ENCODE measurements at places on chromosomes 1 and 21. TPM values are rescaled to one million over a fixed set of nuclear protein-coding genes. Genes with fewer than 3 reads are reported as not detected.

DNA sequence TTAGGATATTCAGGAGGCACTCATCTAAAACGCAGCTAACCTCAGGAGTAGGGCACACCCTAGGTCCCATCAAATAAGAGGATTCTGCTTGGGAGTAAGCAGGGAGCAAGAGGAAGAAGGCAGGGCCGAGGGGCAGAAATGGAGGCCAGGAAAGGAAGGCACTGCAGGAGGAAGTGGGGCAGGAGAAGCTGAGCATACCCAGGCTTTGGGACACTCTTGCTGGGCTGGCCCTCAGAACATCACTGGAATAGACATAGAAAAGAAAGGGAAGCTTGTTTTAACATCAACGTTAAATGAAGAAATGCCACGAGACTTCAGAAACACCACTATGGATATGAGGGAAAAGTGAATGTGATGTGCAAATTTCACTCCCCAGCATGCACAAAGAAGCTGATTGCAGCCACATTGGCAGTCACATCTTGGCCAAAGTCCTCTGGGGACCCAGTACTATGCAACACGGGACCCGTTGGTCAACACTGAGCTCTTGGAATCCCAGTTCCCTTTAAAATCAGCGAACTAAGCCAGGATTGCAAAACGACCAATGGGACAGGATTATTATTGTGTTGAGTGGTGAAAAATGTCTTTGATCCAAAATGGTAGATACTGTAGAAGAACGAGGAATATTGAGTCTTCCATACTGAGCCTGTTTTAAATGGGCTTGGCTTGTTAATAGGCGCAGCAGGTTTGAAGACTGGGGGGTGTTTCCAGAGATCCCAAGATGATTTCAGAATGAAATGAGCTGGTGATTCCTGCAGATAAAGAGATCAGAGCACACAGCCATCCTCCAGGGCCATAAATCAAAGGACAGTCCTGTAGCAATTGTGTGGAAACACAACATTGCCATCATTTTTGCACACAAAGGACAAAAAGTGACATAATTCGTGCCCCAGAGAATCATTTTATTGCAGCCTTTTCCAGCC, 152.4 kb downstream of the TOMM20 start:
- H3K27ac ChIP-seq, result peak overlapping the region; percentile 65
- no peaks in the 10 kb centered on the region for H3K36me3 ChIP-seq
- H3K27me3 ChIP-seq, result no peaks in the 10 kb centered on the region

DNA sequence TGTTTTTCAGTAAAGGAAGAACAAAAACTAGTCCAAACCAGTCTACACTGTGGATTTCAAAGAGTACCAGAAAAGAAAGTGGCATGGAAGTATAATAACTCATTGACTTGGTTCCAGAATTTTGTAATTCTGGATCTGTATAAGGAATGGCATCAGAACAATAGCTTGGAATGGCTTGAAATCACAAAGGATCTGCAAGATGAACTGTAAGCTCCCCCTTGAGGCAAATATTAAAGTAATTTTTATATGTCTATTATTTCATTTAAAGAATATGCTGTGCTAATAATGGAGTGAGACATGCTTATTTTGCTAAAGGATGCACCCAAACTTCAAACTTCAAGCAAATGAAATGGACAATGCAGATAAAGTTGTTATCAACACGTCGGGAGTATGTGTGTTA, 21.3 kb downstream of the CHODL start:
- no peak for DNase-seq
- H3K4me1 ChIP-seq, result no peaks in the 10 kb centered on the region
- no peaks in the 10 kb centered on the region for H3K36me3 ChIP-seq
- H3K27ac ChIP-seq, result no peak overlapping the region
- no peak overlapping the region for H3K4me3 ChIP-seq

DNA sequence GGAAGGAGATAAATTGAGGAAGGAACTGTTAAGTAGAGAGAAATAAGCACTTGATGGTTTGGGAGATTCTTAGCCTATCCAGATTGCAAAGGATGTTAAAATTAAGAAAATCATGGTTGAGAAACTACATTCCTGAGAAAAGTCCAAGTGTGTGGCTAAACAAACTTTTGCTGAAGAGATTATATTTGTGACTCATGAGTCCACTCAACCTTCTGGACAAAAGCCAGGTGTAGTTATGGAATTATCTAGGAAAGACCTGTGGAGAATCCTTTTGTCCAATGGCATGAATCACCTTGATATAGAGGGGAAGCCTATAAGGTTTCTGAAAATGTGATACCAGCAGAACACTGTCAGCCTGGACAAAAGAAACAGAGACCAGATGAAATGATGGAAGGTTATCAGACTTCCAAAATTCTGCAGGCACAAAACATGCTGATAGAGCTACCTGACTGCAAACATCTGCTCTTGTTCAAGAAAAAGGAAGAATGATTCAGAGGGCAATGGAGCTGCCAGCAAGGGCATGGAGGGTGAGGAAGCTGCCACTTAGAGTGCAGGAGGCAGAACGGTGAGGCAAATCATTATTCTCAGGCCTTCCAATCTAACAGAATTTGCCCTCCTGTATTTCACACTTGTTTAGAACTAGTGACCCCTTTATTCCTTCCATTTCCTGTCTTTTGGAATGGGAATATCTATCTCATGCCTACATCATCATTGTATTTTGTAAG, 300.6 kb upstream of the PRMT6 start:
- no peaks in the 10 kb centered on the region for H3K4me1 ChIP-seq
- no peak for DNase-seq
- H3K36me3 ChIP-seq, result no peaks in the 10 kb centered on the region
- H3K27me3 ChIP-seq, result no peaks in the 10 kb centered on the region
- no peak overlapping the region for H3K4me3 ChIP-seq
- no peak overlapping the region for H3K27ac ChIP-seq

DNA sequence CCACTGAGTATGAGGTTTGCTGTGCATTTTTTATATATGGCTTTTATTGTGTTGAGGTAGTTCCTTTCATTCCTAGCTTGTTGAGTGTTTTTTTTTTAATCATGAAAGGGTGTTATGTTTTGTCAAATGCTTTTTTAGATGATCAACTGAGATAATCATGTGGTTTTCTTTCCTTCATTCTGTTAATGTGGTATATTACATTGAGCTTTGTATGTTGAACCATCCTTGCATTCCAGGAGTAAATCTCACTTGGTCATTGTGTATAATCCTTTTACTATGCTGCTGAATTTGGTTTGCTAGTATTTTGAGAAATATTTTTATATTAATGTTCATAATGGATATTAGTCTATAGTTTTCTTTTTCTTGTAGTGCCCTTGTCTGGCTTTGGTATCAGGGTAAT, 11.1 kb upstream of the ZBTB40 start:
- H3K4me3 ChIP-seq, result no peak overlapping the region
- no peak for DNase-seq
- no peaks in the 10 kb centered on the region for H3K27me3 ChIP-seq
- H3K27ac ChIP-seq, result no peak overlapping the region
- no peaks in the 10 kb centered on the region for H3K36me3 ChIP-seq

GRCh38 chr1:225652729-225653462, at the start of gene ENAH:
TSS of gene ENAH (minus strand) at chr1:225653123. CDS start at chr1:225652690, 433 bp downstream.
- no peaks in the 10 kb centered on the region for H3K27me3 ChIP-seq
- no peaks in the 10 kb centered on the region for H3K4me1 ChIP-seq
- peak within 1 kb of the TSS; percentile 95 for H3K4me3 ChIP-seq
- no peaks in the 10 kb centered on the region for H3K36me3 ChIP-seq

DNA sequence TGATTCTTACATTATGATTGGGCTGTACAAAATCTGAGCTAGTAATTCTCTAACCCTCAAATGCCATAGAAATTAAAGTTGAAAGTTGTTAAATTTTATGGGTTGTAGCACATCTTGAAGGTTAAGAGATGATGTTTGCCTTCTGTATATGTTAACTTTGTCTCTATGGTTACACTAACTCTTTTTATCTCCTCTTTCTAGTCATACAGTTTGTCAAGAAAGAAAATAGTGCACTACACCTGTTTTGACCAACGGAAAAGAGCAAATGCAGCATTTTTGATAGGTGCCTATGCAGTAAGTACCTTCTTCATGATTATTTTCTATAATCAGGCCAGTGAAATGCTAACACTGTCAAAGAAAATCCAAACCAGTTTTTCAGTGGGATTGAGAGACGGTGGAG, 38.2 kb downstream of the CDC14A start:
- no peak overlapping the region for H3K4me3 ChIP-seq
- no peak for DNase-seq
- no peaks in the 10 kb centered on the region for H3K36me3 ChIP-seq
- H3K27ac ChIP-seq, result no peak overlapping the region
- H3K27me3 ChIP-seq, result no peaks in the 10 kb centered on the region

DNA sequence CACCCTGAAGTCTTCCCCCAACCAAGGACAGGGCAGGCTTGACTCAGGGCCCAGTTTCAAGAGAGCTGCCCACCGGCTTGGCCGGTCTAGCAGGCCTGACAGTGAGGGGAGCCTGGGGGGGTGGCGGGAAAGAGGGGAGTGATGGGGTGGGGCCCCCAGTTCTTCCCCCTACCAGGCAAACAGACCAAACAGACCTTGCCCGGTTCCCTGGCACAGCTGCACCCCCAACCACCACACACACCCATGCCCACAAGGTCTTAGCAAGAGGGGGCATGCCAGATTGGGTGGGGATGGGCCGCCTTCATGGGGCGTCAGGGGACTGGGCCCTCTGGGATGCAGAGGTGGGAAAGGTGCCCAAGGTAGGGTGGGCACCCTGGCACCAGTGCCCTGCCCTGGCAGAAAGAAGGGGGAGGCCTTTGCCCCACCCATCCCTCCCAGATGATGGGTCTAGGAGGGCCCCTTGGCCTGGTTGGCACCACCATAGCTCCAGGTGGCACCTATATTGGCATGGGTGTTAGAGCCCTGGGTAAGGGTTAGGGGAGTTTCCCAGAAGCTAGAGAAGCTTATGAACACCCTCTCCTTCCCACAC, 8.9 kb downstream of the ZBTB7B start:
- no peak for DNase-seq
- H3K4me1 ChIP-seq, result peaks cover 28% of the 10 kb centered on the region
- peak overlapping the region; percentile 63 for H3K4me3 ChIP-seq
- H3K36me3 ChIP-seq, result no peaks in the 10 kb centered on the region
- no peaks in the 10 kb centered on the region for H3K27me3 ChIP-seq

DNA sequence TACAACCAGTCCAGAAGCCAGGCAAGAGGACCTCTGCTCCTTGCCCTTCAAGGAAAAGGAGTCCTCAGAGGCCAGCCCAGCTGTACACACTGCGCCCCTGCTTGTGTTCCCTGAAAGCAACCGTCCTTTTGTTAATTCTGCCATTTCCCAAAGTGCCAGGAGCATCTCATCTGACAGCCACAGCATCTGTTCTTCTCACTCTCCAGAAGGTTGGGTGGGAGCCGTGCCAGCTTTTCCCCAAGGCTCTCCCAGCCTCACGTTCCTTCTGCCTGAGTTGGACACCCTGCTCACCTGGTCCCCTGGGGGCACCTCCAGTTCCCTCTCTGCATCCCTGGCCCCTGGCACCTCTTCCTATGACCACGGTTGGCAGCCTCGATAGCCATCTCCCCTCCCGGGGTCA, 10.5 kb upstream of the CNTN2 start:
- no peak for DNase-seq
- H3K4me1 ChIP-seq, result no peaks in the 10 kb centered on the region
- H3K27ac ChIP-seq, result no peak overlapping the region
- H3K36me3 ChIP-seq, result no peaks in the 10 kb centered on the region

DNA sequence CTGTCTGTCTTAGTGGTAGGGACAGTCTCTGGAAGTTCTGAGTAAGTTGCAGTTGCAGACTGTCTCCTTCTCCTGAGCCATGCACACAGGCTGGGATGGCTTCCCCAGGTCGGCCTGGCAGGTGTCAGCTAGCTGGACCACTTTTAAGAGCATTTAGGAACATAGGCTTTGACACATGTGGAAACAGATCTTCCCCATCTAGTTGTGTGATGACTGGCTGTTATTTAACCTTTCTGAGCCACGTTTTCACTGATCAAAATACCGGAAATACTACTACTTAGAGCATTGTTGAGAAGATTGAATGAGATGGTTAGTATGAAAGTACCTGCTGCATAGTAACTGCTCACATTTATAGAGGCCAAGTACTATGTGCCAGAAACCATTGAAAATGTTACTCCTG, 6.2 kb upstream of the MAPKAPK2 start:
- H3K27me3 ChIP-seq, result no peaks in the 10 kb centered on the region
- H3K4me1 ChIP-seq, result no peaks in the 10 kb centered on the region
- no peaks in the 10 kb centered on the region for H3K36me3 ChIP-seq
- no peak overlapping the region for H3K4me3 ChIP-seq
- DNase-seq, result no peak

- H3K4me3 ChIP-seq, result no peak overlapping the region
- no peak overlapping the region for H3K27ac ChIP-seq
Measured at GRCh38 chr1:103497404-103497803, 28.1 kb upstream of the RNPC3 start.

DNA sequence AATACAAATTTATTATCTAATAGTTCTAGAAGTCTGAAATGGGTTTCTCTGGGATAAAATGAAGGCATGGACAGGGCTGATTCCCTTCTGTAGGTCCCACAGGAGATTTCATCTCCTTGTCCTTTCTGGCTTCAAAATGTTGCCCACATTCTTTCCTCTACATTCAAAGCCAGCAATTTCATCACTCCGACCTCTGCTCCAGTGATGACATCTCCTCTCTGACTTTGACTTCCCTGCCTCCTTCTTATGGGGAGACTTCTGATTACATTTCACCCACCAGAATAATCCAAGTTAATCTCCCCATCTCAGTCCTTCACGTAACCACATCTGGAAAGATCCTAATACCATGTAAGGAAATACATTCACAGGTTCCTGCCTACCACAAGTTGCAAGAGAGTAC, 358.0 kb upstream of the C1orf87 start:
- DNase-seq, result no peak
- peak overlapping the region; percentile 75 for H3K27ac ChIP-seq
- H3K4me3 ChIP-seq, result no peak overlapping the region
- H3K4me1 ChIP-seq, result no peaks in the 10 kb centered on the region
- no peaks in the 10 kb centered on the region for H3K36me3 ChIP-seq
- H3K27me3 ChIP-seq, result no peaks in the 10 kb centered on the region

GRCh38 chr1:41751804-41752513, 166.8 kb downstream of the HIVEP3 start:
- no peaks in the 10 kb centered on the region for H3K27me3 ChIP-seq
- H3K27ac ChIP-seq, result peak overlapping the region; percentile 4

- DNase-seq, result peak; percentile 54
- H3K27me3 ChIP-seq, result no peaks in the 10 kb centered on the region
- no peak overlapping the region for H3K4me3 ChIP-seq
- H3K4me1 ChIP-seq, result no peaks in the 10 kb centered on the region
- no peaks in the 10 kb centered on the region for H3K36me3 ChIP-seq
Measured at GRCh38 chr1:64039390-64039926, 164.0 kb upstream of the UBE2U start.

- no peaks in the 10 kb centered on the region for H3K36me3 ChIP-seq
- H3K4me1 ChIP-seq, result no peaks in the 10 kb centered on the region
- H3K27ac ChIP-seq, result no peak overlapping the region
- DNase-seq, result no peak
Measured at GRCh38 chr1:158969166-158969565, 37.8 kb downstream of the PYHIN1 start.

- H3K4me3 ChIP-seq, result no peak overlapping the region
- no peaks in the 10 kb centered on the region for H3K36me3 ChIP-seq
- no peaks in the 10 kb centered on the region for H3K27me3 ChIP-seq
- no peaks in the 10 kb centered on the region for H3K4me1 ChIP-seq
- no peak overlapping the region for H3K27ac ChIP-seq
Measured at GRCh38 chr1:169697755-169698154, 13.7 kb downstream of the SELL start.

GRCh38 chr1:1080951-1081310, 6.8 kb upstream of the RNF223 start:
- no peaks in the 10 kb centered on the region for H3K36me3 ChIP-seq
- peaks cover 8% of the 10 kb centered on the region for H3K4me1 ChIP-seq
- no peak overlapping the region for H3K4me3 ChIP-seq
- no peak for DNase-seq
- H3K27me3 ChIP-seq, result no peaks in the 10 kb centered on the region

Gene COL24A1
- total RNA-seq, result 0.33 TPM

Gene AGMAT
- 0.33 TPM for total RNA-seq

Gene C1orf87
- total RNA-seq, result not detected

Gene CYP4B1
- total RNA-seq, result 74.1 TPM

Gene OR2W3
- total RNA-seq, result 3.6 TPM

Gene ABCA4
- 1.3 TPM for total RNA-seq

Gene LCE7A
- not detected for total RNA-seq

Gene LCE2C
- total RNA-seq, result not detected

Data from breast epithelium (tissue), 4 donors.